NCI-H69 (cell line): ENCODE measurements at places on chromosomes 3 and 15.

DNA sequence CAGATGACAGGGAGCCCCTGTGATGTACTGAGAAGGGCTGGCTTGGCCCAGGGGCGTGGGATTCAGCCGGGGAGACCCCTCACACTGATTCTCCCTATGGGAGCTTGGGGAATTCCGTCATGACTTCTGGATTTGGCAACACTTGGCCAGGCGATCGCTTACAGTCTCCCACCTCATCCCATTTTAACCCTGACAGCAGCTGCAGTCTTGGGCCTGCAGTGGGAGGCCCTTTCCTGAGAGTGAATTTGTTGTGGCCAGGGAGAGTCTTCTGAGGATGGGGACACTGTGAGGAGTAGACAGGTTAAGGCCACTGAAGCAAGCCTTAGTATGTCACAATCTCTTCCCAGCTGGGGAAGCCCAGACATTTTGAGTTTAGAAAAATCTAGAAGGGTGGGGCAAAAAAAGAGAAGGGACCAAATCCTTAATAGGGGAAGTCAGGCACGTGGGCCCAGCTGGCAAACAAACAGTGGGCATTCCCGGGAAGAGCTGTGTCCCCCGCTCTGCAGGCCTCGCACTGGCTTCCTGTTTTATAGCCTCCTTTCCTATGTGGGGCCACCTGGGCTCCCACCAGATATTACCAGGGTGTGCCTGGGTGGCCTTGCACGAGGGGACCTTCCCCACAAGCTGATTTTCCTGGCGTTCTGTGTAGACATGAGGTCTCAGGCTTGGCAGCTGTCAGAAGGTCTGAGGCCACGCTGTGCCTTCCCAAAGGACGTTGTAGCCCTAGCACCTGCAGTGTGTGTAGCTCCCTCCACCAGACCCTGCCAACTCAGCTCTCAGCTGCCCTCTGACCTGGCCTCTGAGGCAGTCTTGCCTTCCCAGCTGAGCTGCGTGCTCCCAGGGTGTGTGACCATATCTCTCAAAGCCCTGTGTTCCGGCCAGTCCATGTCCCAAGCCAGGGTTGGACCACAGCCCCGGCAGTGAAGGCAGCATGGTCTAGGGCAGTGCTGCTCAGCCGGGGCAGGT lies 64.5 kb downstream of the FEM1B start:
- no peak for DNase-seq

GRCh38 chr3:77288348-77288747 lies 248.4 kb downstream of the ROBO2 start:
- peak; percentile 77 for DNase-seq

DNA sequence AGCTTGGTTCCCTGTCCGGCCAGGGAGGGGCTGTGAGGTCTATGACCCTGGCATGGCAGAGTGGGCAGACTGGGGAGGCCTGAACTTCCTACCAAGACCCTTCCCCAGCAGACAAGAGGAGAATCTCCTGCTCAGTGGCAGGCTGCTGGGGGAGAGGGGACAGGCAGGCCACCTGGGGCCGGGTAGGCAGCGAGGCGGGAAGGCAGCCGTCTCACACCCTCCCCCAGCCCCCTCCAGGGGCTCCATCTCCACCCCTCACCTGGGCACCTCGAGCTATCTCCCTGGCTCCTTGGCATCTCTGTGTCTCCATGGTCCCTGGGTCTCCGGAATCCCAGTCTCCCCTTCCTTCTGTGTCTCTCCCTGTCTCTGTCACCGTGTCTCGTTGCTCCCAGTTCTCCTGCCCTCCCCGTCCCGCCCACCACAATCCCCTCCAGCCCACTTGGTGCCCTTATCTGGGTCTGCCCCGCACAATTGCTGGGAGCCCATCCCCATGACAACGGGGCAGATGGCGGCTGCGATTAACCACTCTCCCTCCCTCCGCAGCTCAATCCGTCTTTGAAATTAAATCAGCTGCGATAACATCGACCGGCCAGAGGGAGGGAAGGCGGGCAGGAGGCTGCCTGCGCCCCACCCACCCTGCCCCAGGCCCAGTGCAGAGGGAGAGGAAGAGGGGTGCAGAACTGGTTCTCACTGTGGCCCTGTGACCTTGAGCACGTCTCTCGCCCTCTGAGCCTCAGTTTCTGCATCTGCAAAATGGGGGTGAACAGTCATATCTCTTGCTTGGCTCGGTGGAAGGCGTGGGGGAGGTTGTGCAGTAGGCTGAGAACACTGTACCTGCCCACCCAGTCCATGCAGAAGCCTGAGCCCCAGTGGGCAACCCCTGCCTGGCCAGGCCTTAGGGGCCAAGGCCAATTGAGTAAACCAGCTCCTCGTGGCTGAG lies 9.6 kb downstream of the DNAJB8 start:
- DNase-seq, result peak; percentile 69

DNA sequence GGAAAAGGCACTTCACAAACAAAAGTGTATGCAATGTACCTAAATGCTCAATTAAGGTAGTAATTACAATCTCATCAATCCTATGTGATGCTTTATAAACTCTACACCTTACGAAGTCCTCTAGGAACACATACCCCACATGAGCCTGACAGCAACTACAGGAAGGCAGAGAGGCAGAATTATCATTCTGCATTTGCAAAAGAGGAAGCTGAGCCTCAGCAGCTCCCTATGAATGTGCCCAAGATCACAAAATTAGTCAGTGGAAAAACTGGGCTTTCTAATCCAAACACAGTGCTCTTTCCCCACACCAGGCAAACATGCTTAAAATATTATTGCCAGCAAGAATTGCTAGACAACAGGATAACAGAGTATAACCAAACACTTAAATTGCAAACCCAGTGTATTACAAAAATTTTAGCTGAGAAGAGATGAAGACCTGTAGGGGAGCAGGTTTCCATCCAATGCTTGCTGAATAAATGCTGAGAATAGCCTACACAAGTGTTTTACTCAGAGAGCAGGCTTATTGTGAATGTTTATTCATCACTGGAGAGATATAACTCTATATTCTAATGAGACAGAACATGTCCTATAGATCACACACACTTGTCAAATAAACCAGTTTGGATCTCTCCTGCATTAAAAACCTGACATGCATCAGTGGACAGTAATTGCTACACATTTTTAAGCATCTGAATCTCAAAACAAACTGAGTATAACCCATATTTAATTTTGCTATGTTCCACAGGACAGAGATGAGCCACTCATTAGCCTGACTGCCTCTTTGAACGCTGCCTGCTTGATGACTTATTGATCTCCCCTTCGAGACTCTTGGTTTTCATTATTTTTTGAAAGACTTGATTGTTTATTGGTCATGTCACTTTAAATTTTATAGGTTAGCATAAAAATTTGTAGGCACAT lies 62.2 kb downstream of the PLCH1 start:
- DNase-seq, result peak; percentile 59

GRCh38 chr3:94862703-94863102 lies 799.8 kb downstream of the NSUN3 start:
- DNase-seq, result peak; percentile 62

- peak; percentile 56 for DNase-seq
These were observed 11.4 kb downstream of the FHIT start for GRCh38 chr3:61239871-61240270.

GRCh38 chr15:69380100-69380725 lies 33.9 kb upstream of the KIF23 start:
- no peak for DNase-seq

DNA sequence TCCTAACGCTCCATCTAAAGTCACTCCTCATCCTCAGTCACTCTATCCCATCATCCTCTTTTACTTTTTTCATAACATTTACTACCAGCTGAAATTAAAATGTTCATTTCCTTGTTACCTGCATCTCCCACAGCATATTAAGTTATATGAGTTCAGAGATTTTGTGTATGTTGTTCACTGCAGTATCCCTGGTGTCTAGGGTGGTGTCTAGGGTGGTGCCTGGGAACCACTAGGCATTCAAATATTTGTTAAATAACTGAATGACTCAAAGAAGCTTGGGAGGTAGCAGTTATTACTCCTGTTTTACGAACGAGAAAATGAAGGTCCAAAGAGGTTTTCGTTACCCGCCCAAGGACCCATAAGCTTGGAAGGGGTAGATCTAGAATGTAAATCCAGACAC lies 1.9 kb upstream of the C3orf49 start:
- no peak for DNase-seq

DNA sequence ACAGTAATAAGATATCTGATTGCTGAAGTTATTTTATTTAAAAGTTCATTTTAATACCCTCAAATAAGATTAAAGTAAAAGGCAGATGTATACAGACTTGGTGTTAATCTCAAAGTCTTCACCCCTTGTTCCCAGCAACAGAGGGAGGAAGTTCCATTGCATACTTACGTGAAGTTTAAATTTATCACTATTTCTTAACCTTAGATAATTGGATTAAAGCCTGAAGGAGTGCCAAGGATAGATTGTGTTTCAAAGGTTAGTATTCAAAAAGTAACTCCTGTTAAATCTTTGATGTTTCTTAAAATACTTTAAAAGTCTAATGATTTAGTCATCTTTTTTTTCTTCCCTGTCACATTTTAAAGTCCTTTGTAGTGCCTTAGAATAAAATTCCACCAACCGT lies 39.3 kb downstream of the ATP1B3 start:
- DNase-seq, result no peak

- no peak for DNase-seq
These were observed 118.9 kb downstream of the MAGI1 start for GRCh38 chr3:65919826-65920225.

DNA sequence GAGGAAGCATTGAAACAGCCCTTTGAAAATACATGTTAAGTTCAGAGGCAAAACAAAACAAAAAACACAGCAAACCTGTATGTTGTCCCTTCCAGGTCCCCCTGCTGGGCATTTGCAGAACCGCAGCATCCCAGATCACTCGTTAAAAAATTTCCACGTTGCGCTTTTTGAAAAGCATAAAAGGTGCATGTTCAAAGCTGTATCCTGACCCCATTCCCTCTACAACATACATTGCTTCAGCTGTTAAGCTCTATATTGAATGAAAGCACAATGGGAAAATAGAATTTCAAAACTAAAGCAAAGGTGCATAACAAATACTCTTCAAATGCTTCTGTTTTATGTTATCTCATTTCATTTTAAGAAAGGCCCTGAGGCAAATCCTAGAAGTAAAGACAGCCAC lies 328.3 kb downstream of the THSD4 start:
- peak; percentile 8 for DNase-seq

DNA sequence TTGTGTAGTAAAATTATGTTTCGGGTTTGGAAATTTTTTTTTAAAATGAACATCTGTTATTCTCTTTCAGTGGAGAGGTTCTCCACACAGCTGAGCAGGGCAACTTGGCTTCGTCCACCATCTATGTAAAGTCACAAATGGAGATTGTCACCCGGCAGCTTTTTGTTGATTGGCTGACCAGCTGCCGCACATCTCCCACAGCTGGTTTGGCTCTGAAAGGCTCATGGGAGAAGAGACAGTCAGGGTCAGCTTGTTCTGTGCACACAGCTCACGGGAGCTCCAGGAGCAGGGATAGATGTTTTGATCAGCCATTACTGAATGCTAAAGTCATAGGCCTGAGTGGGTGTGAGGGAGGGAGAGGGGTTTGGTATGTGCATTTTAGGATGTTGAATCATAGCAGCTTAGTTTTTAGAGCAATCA lies 12.9 kb upstream of the CCDC80 start:
- DNase-seq, result no peak

- no peak for DNase-seq
These were observed 222.8 kb upstream of the ST8SIA2 start for GRCh38 chr15:92170897-92171296.

DNA sequence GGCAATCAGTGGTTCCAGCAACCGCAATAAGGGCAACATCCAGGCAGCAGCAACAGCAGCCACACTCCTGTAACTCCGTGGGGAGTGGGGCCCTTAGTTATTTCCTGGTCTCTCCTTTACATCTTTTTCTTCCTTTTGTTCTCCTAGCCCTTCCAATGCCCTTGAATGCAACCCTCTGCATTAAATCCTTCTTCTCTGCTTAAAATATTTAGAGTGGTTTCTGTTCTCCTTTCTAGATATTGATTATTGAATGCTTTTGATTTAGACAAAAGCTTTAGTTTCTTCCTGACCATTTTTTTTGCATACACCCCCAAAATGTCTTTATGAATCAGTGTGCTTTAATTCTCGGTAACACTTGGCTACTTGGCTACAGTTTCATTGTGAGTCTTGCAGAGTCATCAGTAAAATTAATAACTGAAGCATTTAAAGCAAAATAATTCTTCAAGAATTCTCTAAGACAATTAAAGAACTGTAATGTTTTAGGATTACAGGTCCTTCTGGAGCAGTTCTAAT lies 586.1 kb downstream of the MECOM start:
- no peak for DNase-seq

DNA sequence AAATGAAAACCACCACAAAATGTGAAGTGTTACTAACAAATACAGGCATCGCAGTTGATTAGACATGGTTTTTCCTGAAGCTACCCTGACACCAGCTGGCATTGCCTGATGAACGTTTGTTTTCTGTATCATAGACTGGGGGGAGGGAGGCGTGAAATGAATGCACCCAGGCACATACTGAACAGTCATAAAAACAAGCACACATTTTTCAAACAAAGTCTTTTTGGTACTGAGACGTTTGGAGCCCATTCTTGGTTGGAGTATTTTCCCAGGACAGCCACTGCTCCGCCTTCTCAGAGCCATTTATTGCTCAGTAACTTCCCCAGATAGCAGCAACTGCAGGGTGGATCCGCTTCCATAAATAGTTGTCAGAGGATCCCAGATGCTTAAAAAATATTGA lies 52.4 kb downstream of the KLF13 start:
- no peak for DNase-seq

- DNase-seq, result no peak
These were observed 15.7 kb downstream of the BHLHE40 start for GRCh38 chr3:4994823-4995499.

DNA sequence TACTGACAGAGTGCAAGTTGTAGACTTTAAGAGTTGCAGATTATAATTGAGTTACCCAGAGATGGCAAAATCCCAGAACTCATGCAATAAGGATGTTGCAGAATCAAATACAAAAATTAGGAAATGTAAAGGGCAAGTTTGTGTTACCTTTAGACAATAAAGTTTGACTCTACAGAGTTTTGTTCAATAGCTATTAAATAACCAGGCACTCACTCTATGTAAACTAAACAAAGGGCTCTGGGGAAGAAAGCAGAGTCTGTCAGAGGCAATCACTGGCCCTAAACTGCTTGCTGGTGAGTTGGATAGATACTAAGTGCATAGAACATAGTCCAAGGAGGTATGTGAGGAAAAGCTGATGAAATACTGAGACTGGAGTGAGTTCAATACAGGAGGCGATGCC lies 40.0 kb upstream of the PLCL2 start:
- peak; percentile 9 for DNase-seq

DNA sequence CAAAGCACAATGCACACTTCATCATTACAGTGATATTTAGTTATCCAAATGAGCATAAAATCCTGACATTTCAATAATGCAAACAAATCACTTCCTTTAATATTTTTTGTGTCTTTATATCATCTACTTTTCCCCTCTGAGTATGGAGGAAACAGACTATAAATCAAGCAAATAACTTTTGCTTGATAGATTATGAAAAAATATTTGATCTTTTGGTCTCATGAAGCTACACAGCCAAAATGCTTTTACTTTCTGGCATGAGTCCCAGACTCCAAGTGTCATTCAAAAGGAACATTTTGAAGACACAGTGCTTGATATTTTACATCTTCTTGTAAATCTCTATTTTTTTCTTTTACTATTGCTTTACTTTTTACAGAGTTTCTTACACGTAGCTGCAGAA lies 215.3 kb upstream of the ROBO1 start:
- no peak for DNase-seq

GRCh38 chr15:73046073-73046472 lies 6.2 kb upstream of the NEO1 start:
- no peak for DNase-seq
